NB4 (cell line): ENCODE measurements at places on chromosomes 16 and 17.

GRCh38 chr17:13940858-13941665, 128.2 kb upstream of the COX10 start:
- DNase-seq, result no peak

GRCh38 chr16:67250045-67250327, 1.2 kb downstream of the SLC9A5 start:
- DNase-seq, result no peak

DNA sequence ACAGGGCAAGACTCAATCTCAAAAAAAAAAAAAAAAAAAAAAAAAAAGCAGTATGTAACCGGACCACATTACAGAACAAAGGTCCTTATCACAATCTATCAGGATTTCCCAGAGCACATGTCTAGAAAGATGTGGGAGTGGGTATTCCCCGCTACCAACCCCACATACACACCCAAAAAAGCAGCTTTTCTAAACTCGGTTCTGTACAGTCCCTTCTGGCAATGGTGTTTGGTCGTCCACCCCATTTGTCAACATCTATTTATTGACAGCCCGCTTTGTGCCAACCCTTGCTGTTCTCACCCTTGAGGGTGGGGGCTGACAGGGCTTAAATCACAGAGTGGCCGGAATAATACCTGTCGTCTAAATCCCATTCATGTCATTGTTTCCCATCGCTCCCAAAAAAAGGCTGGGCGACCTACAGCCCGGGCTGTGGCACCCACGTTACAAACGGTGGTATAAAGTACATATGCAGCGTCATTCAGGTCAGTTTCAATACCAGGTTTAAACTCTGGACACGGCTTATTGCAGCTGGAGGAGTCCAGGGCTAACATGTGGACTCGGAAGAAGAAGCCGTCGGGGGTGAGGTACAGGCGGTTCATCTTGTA, 3.6 kb downstream of the C17orf58 start:
- DNase-seq, result no peak

DNA sequence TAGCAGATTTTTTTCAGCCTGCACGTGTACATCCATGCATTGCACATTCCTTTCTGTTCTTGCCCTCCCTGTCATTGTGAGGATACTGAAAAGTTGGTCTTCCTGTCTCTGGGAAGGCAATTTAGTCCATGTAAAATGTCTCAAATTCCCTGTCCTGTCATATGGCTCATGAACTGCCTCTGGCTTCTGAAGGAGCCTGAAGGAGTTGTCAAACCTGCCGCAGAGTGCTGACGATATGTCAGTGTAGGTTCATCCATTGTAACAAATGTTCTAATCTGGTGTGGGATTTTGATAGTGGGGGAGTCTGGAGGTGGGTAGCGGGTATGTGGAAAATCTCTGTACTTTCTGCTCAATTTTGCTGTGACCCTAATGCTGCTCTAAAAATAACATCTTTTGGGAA, 59.6 kb downstream of the YPEL2 start:
- DNase-seq, result no peak

GRCh38 chr17:2065949-2066400, 11.1 kb downstream of the HIC1 start:
- no peak for DNase-seq

DNA sequence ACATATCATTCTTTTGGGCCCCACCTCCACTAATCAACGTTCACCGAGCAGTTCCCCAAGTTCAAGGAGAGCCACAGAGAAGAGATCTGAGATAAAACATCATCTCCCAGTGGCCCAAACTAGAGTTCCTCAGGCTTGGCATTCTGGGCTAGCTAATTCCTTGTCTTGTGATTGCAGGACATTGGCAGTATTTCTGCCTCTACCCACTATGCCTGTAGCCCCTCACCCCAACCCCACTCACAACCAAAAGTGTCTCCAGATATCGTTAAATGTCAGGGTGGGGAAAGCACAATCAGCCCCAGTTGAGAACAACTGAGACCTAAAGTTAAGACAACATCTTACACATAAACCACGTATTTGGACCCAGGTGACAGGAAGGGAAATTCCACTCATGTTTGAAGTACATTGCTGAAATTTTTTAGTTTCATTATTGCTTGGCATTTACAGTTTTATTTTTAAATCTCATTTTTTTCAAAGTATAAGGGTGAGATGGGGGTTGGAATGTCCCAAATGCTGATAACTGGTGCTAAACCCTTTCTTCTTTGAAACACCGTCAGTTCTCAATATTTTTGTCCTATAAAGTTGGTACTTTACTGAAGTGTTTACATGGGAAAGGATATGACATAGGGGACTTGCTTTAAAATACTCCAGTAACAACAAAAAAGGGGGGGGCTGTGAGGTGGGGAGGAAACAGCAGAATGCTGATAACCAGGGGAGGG, 13.6 kb downstream of the ZC3H7A start:
- DNase-seq, result no peak

DNA sequence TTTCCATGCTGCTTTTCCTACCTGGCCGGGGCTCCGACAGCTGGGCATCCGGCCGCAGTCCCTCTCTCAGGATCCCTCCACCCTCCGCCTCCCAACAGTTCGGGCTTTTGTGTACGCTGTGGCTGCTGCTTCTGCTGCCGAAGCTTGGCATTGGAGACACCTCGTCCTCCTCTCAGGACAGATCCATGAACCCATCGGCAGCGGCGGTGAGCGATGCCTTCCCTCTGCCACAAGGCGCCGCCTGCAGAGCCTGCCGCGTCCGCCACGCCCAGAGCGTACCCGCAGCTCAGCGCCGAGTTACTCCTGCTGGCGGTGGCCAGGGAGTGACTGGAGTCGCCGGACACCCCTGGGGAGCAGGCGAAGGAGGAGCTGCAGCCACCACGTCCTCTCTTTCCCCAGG, 2032.8 kb downstream of the TP53TG3F start:
- DNase-seq, result no peak

DNA sequence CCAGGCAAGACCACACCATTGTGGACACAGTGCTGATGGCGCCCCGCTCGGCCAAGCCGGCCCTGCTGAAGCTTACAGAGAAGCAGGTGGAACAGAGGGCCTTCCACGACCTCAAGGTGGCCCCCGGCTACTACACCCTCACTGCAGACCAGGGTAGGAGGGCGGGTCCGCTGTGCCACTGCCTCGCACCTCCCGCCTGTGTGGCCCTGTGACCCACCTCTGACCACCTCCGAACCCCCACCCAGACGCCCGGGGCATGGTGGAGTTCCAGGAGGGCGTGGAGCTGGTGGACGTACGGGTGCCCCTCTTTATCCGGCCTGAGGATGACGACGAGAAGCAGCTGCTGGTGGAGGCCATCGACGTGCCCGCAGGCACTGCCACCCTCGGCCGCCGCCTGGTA, 21.1 kb downstream of the ITGB4 start:
- no peak for DNase-seq

GRCh38 chr16:10566613-10567012, 13.8 kb downstream of the EMP2 start:
- peak; percentile 11 for DNase-seq

- no peak for DNase-seq
These were observed 814 bp upstream of the RUNDC3A start for GRCh38 chr17:44307387-44308186.

DNA sequence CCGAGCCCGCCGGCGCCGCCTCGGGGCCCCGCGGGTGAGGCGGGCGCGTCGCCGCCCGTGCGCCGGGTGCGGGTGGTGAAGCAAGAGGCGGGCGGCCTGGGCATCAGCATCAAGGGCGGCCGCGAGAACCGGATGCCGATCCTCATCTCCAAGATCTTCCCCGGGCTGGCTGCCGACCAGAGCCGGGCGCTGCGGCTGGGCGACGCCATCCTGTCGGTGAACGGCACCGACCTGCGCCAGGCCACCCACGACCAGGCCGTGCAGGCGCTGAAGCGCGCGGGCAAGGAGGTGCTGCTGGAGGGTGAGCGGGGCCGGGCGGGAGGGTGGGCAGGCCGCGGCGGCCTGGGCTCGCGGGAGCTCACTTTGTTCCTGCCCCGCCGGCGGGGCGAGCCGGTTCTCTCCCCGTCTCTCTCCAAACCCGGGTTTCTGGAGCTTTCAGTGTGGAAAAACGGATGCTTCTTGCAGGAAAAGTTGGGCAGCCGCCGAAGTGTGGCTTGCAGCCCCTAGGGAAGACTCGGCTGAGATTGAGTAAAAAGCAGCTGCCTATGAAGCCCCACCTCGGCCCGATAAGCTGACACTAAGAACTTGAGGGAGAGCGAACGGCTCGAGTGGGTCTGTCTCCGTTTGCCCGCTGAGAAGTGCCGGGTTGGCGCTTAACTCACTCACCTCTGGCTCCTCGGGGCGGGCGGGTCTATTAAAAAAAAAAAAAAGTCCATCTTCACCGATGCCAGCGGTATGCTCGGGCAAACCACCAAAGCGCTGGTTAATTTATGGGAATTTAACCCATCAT, 677 bp downstream of the SNTB2 start:
- peak; percentile 59 for DNase-seq

DNA sequence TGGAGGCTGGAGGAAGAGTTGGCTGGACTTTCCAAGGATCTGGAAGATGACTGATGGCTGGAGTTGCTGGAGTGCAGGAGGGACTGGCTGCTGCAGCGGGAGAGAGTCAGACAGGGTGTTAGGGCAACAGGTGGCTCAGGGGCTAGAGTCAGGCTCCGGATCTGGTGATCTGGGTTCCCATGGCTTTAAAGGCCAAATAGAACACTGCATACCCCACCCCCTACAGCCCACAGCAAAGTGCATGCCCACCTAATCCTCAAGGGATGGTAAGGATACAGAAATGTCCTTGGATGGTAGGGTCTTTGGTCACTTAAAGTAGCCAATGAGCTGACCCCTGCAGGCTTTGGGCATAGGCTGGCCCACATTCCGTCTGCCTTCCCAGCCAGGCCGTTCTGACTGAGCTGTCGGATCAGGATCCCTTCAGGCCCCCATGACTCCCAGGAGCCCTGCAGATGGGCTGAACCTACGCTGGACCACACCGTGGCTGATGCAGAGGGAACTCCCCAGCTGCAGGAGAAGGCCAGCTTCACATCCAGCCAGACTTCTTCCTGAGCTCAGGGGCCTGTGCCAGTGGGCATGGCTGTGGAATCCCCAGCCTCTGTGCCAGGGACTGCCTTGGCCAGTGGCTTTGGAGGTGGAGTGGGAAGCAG, 13.9 kb downstream of the TNS4 start:
- DNase-seq, result no peak

DNA sequence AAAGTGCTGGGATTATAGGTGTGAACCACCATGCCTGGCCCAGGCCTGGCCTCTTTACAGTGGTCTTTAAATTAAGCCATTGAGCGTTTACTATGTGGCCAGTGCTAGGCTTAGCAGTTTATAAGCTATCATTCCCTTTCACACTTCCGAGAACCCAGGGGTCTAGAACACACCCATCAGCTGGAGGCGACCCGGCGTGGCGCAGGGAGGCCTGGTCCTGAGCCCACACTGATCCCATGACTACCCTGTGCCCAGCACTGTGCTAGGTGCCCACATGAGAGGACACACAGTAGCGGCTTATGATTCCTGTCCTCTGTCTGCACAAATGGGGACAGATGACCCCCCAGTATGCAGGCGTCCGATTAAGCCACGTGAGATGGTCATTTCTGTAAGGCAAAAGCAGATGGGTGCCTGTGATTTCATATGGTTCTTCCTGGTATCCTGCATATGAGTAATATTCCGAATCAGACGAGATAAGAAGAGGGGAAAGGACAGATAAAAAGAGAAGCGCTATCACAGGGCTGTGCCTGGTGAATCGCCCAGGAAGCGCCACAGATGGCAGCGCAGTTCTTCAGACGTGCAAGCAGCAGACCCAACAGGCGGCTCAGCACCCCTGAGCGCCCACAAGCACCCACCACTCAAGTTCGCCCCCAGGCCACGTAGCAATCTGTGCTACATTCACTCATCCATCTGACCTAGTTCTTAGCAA, 5.3 kb downstream of the OSGIN1 start:
- DNase-seq, result no peak

DNA sequence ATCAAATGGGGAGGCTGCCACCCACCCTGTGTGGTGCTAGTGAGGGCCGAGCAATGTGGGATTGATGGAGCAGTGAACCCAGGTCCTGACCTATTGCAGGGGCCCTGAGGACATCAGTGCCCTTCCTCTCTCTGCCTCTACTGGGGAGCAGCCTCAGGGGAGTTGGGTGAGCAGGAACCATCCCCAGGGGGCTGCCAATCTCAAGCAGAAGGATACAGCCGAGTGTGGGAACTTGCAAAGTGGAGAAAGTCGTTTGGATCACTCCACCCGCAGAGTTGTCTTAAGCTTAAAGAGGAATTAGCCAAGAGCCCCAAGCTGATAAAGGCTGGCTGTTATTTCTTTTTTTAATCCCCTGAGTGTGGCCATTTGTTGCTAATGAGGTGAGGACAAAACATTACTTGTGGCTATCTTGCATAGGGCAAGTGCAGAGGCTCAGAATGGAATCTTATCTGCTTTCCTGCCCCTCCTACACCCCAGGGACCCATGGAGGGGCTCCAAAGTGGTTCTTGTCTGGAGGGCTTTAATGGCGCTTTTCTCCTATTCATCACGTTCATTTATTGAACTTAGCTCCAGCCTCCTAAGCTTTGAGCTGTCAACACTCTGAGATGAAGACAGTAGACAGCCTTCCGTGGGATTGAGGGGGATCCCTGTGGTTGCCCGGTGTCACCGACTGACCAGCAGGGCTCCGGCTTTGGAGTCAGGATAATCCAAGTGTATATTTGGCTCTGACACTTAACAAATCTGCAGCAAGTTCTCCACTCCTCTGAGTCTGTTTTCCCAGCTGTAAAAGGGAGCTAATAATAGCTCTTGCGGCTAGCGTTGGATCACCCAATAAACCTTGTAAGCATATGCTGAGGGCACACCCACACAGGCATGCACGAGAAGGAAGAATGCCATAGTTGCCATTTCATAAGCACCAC, 45.1 kb downstream of the MYH11 start:
- peak; percentile 89 for DNase-seq

DNA sequence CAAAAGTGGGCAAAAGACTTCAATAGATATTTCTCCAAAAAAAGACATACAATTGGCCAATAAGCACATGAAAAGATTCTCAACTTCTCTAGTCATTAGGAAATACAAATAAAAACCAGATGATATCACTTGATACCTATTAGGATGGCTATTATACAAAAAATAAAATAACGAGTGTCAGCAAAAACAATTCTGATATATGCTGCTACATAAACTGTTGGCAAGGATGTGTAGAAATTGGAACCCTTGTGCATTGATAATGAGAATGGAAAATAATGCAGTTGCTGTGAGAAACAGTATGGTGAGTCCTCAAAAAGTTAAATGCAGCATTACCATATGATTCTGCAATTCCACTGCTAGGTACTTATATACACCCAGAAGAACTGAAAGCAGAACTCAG, 80.6 kb downstream of the BRIP1 start:
- no peak for DNase-seq

- DNase-seq, result no peak
These were observed 12.5 kb downstream of the CAPN15 start for GRCh38 chr16:539901-540530.

- DNase-seq, result no peak
These were observed 42.8 kb downstream of the SRCIN1 start for GRCh38 chr17:38562903-38563302.

- DNase-seq, result no peak
These were observed 258.4 kb downstream of the CPPED1 start for GRCh38 chr16:12545297-12545610.

GRCh38 chr17:41982026-41982760, 15.6 kb downstream of the CNP start:
- no peak for DNase-seq

GRCh38 chr16:14181371-14182050, 110.4 kb downstream of the MRTFB start:
- peak; percentile 60 for DNase-seq

GRCh38 chr16:88810912-88811768, 588 bp downstream of the APRT start:
- peak; percentile 89 for DNase-seq
